ENCODE measurements at places on chromosomes 11 and 22.

DNA sequence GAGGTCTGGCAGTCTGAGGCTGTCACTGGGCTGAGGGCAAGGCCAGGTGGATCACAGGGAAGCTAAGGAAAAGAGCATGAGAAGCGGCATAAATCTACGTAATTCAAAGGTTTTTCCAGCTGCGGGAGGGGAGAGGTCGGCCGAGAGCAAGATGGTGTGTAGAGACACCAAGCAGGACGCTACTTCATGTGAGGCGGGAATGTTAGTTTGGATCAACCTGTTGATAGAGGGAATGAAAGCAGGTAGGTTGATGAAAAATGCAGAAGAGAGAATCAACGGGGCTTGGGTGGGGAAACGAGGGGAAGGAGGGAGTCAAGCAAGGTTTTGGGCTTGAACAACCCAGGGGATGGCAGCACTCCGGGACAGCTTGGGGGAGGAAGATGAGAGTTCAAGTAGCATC lies 2.9 kb downstream of the B3GNT6 start:
- DNase-seq = no peak

DNA sequence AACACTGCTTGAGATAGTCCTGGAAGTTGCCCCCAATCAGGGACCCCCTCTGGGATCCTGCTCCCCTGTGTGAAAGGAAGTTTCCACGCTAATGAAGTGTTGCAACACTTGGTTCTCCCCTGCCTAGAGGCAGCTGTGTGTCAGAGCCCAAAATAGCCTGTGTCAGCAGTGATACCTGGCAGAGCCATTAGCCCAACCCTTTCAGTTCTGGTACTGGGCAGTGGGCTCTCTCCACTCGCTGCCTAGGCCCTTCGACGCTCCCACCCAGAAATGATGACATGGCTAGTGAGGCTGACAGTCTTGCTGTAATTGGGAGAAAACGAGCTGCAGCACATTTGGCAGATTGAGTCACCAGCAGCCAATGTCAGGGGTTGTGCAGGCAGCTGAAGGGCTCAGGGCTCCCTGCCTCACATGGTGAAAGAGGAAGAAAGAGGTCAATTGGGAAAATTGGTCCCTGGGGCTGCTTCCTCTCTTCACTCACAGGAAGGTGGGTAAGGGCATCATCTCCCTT lies 1.4 kb upstream of the NXF1 start:
- peak; percentile 59 for DNase-seq

- DNase-seq = no peak
Measured at GRCh38 chr22:46649141-46650077, 29.2 kb downstream of the GRAMD4 start.

DNA sequence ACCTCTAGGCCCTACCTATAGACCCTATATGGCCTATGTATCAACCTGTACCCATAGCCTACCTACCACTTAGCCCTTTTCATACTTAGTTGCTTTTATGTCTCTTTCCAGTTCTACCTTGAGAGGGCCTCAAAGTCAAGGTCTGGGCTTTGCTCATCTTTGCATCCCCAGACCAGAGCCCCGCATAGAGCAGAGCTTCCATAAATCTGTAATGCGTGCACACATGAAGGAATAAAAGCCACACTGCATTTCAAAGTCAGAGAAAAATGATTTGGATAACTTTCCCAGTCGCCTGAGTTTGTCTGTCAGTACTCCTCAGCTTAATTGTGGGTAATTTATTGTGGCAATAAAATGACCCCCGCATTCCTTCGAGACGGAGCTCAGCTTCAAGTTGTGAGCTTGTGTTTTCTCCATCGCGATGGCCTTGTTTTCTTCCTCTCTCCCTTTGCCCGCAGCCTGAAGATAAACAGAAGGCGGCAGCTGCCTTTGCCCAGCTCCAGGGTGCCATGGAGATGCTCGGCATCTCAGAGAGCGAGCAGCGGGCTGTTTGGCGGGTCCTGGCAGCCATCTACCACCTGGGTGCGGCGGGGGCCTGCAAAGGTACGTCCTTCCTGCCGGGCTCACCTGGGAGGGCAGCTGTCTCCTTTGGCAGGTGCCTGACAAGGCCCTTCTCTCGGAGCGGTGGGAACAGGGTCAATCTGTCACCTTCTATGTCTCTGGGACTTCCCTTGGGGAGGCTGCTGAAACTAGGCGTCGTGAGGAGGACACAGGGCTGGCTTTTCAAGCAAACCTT lies 55.7 kb downstream of the MYO18B start:
- no peak for DNase-seq

DNA sequence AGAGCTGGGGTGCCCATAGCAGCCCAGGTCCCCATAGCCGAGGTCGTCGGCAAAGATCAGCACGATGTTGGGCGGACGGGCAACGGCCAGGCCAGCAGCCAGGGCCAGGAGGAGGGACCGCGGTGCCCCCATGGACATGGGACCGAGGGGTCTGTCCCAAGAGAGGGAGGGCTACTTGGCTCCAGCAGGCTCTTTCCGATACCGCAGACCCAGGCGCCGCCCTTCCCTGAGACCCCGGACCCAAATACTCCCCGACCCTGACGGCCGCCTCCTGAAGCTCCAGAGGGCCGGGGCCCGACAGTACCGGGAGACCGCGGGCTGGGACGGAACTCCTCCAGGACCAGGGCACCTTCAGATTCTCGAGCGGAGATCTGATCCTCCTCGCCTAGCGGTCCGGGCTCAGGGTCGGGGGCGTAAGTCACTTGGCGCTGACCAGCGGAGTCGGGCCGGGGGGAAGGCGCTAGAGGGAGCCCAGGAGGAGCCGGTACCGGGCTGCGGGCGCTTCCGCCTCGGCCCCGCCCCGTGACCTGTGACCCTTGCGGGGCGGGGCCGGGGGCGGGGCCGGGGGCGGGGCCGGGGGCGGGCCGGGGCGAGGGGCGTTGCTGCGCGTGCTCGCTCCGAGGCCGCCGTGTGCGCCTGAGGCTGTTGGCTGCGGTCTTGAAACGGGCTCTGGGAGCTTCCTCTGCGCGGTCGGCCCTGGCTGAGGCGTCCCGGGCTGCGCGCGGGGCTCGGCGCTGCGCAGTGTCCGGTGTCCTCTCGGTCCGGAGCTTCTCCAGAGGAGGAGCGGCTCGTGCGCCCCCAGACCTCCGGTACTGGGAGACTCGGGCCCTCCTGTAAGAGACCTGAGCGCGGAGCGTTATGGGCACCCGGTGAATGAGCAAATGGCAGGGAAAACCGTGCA lies at the start of gene ARSA:
ARSA (minus strand) TSS at position 511 of the 901 bp plus-strand sequence; CDS start at position 138, 373 bp downstream.
- peak; percentile 93 for DNase-seq

GRCh38 chr11:104967534-104968354 lies 630 bp downstream of the CASP4 start:
- no peak for DNase-seq

DNA sequence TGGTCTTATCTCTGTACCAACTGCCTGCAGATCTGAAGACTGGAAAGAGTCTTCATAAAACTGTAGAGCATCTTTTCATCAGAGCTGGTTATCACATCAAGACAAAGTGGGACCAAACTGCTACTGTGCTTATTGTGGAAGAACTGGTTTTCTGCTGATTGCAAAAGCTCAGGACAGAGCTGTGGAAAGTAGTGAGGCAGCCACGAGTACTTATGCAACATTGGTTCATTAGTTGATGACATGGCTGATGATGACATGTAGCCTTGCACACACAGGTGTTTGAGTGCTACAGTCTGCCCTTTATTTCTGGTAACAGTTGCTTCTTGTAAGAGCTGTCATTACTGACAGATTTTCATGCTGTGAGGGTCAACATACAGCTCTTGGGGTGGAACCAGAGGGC lies 185.4 kb upstream of the GUCY1A2 start:
- no peak for DNase-seq

- DNase-seq = no peak
Measured at GRCh38 chr11:94501522-94501921, 7.7 kb downstream of the ANKRD49 start.

DNA sequence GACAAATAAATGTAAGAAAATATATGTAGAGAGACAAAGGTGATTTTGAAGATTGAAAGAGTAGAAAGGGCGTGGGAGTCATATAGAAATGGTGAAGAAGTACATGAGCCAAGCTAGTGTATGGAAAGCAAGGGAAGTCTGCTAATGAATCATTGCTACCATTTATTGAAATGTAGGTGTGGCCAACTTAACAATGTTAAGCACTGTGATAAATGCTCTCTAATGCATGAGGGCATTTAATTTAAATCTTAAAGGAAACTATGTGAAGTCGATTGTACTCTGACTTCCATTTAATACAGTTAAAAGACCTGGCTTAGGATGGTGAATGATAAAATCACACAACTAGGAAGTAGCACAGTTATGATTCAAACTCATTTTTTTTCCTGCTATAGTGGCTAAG lies 219.9 kb downstream of the CASP12 start:
- DNase-seq = no peak

GRCh38 chr11:46134540-46134939 lies 13.3 kb upstream of the PHF21A start:
- peak; percentile 83 for DNase-seq

DNA sequence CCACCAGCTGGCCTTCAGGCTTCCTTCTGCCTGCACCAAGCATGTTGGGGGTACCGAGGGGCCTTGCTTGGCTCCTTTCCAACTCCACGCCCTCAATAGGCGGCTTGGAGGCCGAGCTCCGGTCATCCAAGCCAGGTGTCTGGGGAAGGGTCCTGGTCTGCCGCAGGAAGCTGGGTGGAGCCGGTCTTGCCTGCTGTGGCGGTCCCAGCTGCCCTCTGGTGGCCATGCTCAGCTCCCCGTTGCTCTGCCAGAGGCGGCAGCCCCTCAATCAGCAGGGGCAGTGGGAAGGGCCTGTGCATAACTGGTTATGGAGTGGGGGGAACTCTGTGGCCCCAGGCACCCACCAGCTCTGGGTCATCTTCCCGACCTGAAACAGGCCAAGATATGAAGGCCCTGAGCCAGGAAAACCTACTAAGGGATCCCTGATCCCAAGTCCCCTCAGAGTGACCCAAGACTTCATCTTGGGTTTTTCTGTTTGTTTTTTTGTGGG lies 3.2 kb downstream of the ARVCF start:
- DNase-seq = peak; percentile 94

DNA sequence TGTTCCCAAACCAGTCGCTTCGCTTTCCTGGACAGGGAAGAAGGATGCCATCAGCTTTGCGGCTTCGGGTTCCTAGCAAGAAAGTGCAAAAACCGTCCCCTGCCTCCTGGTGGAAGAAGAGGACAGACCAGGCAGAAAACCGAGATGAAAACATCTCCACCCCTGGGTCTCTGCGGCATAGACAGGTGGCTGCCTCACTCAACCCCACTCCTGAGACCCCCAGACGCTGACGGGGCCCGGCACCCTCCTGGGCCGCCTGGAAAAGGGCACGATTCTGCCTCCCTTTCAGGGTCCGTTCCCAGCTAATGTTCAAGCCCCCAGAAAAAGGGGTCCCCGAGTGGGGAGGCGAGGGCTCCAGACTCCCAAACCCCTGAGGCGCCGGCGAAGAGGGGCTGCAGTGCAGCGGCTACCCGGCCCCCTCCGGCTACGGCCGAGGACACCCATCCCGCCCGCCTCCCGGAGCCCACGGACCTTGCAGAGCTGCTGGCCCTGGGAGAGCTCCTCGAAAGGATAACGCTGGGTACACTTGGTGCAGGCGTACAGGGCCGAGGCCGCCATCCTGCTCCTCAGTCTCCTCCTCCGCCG lies 569 bp downstream of the FAM76B start:
- DNase-seq = peak; percentile 82

- DNase-seq = no peak
Measured at GRCh38 chr11:104198576-104198975, 34.6 kb upstream of the PDGFD start.

- DNase-seq = peak; percentile 90
Measured at GRCh38 chr11:122796128-122796717, 42.1 kb upstream of the CRTAM start.

DNA sequence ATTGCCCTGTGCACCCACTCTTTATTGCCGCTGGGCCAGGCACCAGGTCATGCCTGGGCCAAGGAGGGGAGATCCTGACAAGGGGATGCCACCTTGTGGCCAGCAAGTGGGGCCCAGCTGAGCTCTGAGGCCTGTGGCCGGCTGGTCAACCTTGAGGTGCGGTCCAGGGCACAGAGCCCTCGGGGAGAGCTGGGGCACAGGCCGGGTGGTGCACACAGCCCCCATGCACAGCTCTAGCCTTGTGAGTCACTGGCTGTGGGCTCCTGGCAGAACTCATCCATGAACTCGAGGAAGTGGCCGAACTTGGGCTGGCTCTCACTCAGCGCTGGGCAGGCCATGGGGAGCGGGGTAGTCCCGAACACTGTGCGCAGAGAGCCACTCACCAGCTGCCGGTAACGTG lies 94.3 kb downstream of the RNF169 start:
- peak; percentile 66 for DNase-seq

DNA sequence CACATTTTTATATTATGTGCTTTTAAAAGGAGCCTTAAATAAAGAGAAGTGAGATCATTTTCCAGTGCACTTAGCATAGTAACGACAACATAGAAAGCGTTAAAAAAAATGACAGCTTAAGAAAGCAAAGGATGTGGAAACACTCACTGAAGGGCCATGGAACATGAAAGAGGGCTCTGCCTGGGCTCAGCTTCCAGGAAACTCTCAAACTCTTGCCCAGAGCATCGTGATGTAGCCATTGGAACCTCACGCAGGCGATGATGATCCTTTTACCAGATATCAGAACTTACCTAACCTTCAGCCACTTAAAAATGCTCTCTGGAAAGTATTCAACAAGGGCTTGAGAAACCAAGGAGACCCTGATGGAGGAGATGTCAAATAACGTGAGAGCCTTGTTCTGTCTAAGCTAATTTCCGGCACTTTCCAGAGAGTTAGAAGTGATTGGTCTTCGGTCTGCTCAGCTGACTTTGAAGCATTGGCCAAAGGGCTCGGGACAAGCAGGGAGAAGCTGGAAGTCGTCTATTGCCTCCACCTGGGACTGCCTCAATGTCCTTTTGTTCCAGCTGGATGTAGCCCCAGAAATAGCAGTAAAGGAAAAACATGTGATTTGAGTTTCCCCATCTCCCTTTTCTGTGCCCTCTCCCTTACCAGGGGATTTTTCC lies 21.5 kb upstream of the ETS1 start:
- peak; percentile 26 for DNase-seq

- no peak for DNase-seq
Measured at GRCh38 chr22:40671369-40671768, 7.9 kb upstream of the MCHR1 start.

- DNase-seq = peak; percentile 89
Measured at GRCh38 chr11:120660024-120660565, 148.5 kb downstream of the GRIK4 start.

DNA sequence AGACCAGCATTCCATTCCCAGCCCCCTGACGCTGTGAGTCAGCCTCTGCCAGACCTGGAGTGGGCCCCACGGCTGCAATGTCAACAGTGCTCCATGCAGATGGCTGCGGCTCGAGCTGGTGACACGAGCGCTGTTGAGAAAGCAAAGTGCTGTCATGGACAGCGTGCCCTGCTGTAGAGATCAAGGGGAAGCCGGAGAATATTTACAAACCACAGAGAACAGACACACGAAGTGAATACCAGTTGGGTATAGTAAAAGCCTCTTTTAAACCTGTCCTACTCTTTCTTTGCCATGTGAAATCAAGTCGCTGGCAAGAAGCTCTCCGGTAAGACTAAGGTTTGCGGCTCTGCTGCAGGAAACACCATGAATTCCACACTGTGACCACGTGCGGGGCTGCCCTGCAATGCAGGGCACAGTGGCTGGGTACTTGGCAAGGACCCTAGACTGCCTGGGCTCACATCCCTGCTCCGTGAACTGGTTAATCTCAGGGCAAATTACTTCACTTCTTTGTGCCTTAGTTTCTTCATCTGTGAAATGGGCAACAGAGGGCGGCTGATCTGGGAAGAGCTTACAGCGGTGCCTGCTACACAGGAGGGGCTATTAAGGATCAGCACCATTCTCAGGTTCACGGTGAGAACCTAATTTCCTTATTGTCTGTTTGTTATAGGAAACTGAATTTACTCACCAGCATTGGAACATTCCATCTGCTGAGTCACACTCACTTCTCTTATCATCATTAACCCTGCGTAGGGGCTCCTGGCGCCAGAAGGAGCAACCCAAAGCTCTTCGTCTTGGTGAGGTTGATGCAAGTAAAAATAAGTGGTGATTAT lies 27.8 kb upstream of the ELFN2 start:
- peak; percentile 51 for DNase-seq
